ENCODE measurements at places on chromosomes 16 and 17.

DNA sequence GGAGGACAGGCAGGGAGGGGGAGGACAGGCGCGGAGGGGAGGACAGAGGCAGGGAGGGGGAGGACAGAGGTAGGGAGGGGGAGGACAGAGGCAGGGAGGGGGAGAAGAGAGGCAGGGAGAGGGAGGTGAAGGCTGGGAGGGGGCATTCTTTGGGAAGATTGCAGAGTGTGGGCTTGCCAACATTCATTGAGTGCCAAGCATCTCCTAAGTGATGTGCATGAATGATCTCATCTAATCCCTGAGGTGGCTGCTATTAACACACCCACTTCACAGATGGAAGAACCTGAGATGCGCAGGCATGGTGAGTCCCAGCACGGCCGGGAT is 58.3 kb downstream of the NT5M start:
- DNase-seq, result no peak

DNA sequence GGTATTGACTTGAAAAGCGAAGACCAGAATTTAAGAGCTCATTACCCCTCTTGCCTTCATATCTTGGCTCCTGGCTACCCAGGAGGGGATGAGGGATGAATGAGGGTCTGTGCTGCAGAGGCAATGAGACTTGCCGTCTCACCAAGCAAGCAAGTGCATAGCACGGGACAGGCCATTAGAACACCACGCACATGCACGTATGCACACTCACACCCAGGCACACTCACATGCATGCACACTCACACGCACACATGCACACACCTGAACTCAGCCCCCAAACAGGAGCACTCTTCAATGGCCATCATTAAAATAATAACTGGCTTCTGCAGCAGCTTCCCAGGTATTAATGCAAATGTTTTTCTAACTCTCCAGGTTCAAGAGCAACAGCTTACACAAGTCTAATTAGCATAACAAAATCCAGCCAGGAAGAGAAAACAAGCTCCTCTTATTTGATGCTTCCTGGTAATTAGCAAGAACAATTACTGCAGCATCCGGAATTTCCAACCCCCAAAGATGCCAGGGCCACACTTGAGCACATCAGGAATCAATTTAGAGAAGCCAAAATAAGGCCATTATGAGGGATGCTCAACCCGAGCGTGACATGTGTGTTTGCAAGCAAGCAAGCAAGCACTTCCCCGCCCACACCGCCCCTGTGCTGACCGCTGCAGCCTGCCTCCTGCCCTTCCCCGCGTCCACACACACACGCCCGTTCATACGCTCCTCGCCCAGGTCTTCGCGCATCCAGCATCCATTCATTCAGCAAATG is 171.6 kb upstream of the TNRC6C start:
- DNase-seq, result no peak

GRCh38 chr17:83079352-83079747 is at the start of gene METRNL:
TSS of gene METRNL (plus strand) at chr17:83079609. CDS start at chr17:83079816, 207 bp downstream.
- DNase-seq, result peak; percentile 58

GRCh38 chr16:58948244-58948643 is 214.1 kb upstream of the GOT2 start:
- no peak for DNase-seq

- DNase-seq, result no peak
Measured at GRCh38 chr17:75688209-75688825, 21.2 kb downstream of the SAP30BP start.

DNA sequence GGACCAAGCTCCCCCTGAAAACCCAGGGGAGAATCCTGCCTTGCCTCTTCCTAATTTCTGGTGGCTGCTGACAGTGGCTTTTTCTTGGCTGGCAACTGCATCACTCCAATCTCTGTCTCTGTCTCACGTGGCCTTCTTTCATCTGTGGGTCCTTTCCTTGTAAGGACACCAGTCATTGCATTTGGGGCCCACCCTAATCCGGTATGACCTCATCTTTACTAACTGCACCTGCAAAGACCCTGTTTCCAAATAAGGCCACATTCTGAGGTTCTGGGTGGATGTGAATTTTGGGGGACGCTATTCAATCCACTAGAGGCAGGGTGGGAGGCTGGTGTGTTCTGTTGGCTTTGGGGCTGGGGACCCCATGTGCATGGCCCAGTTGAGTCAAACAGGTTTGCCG is 11.0 kb downstream of the SLC12A3 start:
- no peak for DNase-seq

- no peak for DNase-seq
Measured at GRCh38 chr16:56281249-56281805, 90.0 kb downstream of the GNAO1 start.

DNA sequence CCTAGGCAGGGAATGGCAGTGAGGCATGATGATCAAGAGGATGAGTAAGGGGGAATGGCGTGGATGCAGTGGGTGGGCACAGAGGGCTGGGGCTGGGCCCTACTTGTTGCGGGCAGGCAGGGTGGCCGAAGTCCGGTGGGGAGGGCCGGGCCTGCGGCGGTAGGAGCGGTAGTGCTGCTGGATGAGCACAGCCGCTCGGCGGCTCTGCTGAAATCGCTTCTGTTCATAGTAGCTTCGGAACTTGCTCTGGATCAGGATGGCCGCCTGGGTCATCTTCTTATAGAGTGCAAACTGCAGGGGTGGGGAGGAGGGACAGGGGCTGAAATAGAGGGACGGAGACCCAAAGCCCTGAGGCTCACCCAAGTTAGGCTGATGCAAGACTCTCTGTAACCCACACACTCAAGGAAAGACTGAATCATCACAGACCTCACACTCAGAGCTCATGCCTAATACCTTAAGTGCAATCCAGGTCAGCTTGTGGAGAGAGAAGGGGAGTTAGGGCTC is 1.5 kb upstream of the SPAG7 start:
- DNase-seq, result no peak

- DNase-seq, result no peak
Measured at GRCh38 chr17:61455324-61456060, 3.3 kb downstream of the TBX4 start.

- no peak for DNase-seq
Measured at GRCh38 chr17:20280851-20281250, 186.5 kb downstream of the LGALS9B start.

DNA sequence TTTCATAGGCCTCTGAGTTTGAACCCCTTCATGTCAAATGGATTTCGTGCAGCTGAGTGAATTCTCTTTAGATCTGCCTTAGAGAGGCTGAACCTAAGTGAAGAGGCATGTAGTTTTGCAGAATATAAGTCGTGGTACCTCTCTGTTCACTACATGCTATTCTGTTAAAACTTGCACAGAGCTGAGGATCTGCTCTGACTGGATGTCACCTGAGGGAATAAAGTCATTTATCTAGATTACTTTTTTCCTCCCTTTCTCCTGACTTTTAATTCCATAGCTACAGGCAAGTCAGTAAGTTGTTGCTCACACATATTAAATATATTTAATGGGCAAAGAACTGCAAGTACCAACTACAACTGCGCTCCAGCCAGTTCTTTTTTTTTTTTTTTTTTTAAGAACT is 64.7 kb downstream of the WNT3 start:
- DNase-seq, result no peak

DNA sequence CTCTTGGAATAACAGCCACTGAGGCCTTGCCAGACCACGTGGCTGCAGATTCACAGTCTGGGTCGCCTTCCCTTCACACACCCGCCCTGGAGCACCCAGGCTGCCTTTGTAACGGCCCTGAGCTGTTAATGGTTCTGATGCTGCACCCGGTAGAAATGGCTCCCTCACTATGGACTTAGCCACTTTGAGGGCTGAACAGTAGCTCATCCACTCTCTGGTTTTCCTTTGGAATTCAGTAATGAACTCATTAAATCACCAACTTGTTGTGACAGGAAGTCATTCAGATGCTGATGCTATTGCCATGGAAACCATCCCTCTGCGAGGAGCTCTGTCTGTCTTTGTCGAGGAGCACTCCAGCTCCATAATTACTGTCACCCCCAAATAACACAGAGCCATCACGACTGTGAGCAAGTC is 59.2 kb downstream of the CDK5R1 start:
- no peak for DNase-seq

GRCh38 chr17:17155568-17155967 is 50.6 kb downstream of the PLD6 start:
- no peak for DNase-seq

DNA sequence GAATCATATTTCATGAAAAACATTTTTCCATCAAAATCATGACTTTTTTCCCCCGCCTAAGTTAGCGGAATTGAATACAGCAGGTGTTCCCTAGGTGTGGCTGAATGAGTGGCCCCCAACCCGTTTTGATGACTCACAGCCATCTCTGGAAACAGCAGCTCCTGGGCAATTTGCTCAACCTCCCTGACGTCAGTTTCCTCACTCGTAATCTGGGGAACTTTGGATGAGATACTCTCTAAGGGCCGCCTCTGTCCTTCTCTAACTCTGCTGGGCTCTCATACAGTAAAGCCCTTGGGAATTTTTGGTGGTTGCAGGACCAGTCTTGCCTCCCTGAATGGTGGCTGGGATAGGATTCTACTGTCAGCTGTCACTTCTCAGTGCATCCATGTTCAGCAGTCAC is 11.6 kb upstream of the NTN1 start:
- no peak for DNase-seq

DNA sequence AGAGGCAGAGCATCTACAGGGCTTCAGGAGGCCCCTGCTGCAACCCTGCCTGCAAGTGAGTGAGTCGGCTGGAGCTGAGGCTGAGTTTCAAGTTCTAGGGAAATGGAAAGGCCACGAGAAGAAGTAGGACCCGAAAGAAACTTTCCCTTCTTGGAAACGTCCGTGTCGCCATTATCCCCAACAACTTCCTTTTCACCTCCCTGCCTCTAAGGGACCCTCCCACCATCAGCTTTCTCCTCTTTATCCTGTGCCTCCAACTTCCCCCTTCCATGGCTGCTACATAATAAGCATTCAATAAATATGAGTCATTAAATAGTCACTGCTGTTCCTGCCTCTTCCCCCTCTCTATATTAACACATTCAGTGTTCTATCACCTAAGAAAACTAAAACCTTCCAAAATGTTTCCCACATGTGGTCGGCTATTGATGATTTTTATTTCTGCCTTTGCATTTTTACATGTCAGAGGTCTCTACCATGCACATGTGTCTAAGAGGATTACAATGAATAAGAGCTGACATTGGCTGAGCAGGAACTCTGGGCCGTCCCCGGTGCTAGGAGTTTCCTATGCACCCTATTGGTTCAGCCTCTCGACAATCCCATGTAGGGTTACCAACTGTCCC is 115.9 kb upstream of the TNRC6C start:
- DNase-seq, result peak; percentile 4

GRCh38 chr17:16954521-16954920 is 17.4 kb downstream of the TNFRSF13B start:
- no peak for DNase-seq

GRCh38 chr16:24609740-24610415 is 70.5 kb downstream of the RBBP6 start:
- no peak for DNase-seq

DNA sequence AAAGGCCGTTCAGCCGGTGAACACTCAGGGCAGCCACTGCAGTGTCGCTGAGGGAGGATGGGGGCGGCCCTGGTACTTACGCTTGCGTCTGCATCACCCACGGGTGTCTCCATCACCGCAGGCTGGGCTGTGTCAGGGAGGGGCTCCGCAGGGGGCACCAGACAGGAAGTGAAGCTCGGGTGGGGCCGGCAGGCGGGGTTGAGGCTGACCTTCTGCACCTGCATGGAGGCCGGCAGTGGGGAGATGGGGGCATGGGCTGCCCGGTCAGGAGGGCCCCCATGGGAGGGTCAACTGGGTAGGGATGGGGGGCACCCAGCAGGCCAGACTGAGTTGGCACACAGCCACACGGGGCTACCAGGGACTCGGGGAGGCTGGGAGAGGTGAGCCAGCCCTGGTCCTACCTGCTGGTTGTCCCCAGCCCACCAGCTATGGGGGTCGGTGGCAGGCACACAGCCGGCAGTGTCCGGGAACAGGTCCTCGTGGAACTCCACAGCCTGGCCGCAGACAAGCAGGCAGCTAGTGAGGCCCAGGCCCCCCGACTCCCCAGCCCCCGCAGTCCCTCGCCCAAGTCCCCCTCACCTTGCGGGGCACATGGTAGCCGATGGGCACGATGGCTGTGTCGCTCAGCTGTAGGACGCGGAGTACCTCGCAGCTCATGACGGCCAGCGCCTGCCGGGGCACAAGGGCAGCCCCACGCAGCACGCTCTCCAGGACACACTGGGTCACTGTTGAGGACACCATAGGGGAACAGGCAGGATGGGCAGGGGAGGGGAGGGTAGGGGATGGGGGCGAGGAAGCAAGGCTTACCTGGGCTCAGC is 7.2 kb upstream of the VASN start:
- no peak for DNase-seq

- DNase-seq, result no peak
Measured at GRCh38 chr17:33258296-33258695, 34.8 kb downstream of the ASIC2 start.

Measured in gastrocnemius medialis (tissue), 4 donors.